ENCODE measurements at places on chromosomes 12 and 14. TPM values are rescaled to one million over a fixed set of nuclear protein-coding genes. Genes with fewer than 3 reads are reported as not detected.
A peak's percentile ranks its signal among the peaks of the same experiment; 100 is the strongest.

DNA sequence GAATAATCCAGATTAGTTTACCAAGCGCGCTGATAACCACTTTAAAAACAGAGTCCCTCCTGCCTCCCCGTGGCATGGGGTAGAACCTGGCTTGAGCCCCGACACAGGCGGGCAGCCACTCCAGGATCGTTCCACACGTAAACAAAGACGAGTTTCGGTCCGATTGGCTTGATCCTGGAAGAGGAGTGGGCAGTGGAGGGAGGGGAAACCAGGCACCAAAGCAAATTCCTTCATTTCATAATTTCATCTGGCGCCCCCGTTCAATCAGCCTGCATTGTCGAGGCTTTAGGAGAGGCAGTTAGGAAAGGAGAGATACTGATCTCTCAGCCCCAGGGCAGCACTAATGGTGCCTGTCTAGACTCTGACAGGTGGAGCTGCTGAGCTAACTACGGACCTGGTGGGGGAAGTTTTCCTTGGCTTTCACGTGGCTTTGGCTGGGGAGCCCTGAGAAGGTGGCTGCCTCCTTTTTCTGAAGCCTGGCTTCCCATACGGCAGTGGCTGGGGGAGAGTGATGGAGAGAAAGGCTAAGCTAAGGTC is 751 bp upstream of the GPRC5A start:
- peak; percentile 64 for DNase-seq

- no peak for DNase-seq
Measured at GRCh38 chr12:116455540-116456329, 103.4 kb upstream of the MAP1LC3B2 start.

DNA sequence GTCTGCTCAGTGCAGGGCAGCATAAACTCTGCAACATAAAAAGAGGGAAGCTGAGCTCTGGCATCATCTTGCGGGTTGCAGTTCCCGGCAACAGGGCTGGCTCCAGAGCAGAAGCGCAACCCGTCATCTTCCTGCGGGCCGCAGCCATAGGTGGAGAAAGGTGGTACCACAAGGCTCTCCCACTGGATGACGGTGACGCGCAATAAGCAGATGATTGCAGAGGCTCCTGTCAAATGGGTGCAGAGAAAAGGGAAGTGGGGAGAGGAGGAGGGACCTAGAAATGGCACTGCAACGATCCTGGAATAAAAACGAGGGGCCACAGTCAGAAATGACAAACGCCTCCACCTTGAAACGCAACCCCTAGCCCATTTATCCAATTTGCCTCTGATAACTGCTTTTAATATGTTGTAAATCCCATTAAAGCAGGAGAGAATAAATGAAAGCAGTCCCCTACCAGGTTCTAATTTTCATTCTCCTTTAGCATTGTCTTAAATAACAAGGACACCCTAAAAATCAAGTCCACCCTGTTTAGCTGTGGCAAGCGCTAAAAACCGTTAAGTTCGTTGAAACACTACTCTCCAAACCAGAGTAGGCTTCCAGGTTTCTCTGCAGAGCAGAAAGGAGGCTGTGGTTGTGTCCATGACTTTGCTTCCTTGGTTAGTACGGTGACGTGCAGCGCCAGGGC is 30.9 kb upstream of the TUBA1C start:
- DNase-seq = peak; percentile 15

DNA sequence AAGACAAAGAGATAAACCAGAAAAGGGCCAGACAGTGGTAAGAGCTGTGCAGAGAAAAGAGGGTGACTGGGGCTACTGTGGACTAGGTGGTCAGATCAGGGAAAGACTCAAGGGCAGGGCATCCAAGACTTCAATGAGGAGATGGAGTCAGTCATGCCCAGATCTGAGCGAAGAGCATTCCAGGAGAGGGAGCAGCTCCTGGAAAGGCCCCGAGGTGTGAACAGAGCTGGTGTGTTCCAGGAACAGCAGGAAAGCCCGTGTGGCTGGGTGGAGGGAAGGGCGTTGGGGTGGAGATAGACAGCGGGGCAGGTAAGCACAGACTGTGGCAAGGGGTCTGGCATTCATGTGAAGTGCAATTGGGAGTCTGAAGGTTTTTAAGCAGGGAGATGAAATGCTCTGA is 16.8 kb downstream of the TTC7B start:
- no peak for DNase-seq

PRB2 gene
- not detected for polyA plus RNA-seq

TTLL5 gene
- 8.1 TPM for polyA plus RNA-seq

VTI1B gene
- 40.9 TPM for polyA plus RNA-seq

All from pancreas (tissue), 10 donors.